ENCODE measurements at places on chromosomes 16 and 17. TPM values are rescaled to one million over a fixed set of nuclear protein-coding genes. Genes with fewer than 3 reads are reported as not detected.

DNA sequence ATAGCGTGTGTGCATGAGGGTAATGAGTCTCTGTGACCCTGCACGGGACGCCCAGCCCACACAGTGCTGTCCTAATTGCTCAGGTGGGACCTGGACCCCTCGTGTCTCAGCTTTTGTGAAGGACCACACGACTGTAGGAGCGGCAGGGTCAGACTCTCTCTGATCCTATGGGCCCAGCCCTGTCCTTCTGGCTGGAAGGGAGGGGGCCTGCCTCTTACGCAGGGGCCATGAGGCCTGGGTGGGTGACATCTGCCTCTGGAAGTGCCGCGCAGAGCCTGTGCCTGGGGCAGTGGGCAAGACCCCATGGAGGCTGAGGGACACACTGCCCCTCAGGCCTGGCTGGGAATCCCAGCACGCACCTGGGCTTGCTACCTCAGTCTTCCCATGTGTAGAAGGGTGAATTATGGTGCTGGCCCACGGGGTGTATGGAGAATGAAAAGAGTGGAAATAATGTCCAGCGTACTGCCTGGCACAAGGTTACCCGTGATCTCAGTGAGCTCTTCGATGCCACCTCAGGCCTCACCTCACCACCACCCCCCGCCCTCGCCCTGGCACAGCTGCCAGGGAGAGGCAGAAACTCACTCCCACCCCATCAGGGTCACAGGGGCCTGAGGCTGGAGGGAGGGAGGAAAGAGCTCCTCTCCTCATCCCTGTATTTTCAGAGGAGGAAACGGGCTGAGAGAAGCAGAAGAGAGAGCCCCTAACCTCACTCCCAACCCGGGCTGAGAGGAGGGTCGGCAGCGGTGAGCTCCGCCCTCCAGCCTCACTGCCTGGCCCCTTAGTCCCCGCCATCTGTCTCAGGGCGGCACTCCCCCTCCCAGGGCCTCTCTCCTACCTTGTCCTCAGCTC, 27.1 kb upstream of the DBNDD1 start:
- no peak for DNase-seq

- no peak for DNase-seq
Observed at GRCh38 chr16:22386976-22387375, 12.6 kb upstream of the CDR2 start.

DNA sequence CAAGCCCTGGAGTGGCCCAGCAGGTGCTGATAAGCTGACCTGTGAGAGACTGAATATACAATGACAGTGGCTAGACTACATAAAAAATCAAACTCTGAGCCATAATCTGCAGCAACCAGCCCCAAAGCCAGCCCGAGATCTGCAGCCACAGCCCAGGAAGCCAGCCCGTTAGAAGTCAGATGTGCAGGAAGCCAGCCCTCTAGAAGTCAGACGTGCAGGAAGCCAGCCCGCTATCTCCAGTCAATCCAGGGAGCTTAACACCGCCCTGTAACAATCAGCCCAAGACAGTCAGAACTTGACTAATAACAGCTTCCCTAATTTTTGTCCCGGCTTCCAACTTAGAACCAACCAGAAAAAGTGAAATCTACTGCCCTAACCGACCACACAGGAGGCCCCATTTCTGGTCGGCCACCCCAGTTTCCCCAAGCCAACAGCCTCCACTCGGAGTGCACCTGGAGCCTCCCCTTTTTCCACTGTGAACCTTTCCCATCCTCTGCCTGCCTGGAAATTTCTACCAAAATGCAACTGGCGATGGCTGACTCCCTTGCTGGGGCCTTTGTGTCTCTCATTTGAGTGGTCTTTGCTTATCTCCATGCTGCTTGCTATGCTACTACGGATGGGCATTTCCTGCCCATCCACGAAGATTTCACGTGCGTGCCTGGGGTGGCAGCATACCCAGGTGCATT, 769.3 kb downstream of the KCNJ18 start:
- no peak for DNase-seq

DNA sequence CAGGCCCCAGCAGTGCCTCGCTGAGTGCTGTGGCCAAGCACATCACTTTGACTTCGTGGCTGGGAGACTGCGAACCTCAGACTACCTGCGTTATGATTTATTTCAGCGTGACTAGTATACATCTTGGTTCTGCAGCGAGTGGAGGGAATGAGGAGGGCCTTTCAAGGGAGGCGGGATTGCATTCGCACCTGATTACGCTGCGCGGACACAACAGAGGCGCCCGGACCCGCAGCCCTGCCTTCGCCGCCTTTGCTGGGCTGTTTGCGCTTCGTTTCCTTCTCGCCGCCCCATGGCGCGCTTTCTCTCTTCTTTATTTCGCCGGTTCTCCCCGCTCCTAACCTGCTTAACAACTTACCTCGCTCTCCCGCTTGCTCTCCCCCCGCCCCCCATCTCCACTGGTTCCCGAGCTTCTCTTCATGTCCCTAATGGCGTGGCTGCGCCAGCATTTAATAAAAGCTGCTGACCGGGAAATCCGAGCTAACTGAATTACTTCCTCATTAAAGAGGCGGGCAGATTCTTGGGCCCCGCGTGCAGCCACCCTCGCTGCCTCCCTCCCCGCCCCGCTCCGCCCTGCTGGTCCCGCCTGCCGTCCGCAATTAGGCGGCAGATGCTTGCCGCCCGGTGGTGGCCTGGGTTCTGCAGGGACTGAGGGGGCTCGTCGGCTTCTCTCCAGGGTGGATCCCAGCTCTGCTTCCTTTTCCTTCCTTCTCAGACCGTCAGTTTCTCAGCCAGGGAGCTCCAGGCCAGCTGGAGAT, 257.6 kb upstream of the SDK2 start:
- DNase-seq = peak; percentile 34

DNA sequence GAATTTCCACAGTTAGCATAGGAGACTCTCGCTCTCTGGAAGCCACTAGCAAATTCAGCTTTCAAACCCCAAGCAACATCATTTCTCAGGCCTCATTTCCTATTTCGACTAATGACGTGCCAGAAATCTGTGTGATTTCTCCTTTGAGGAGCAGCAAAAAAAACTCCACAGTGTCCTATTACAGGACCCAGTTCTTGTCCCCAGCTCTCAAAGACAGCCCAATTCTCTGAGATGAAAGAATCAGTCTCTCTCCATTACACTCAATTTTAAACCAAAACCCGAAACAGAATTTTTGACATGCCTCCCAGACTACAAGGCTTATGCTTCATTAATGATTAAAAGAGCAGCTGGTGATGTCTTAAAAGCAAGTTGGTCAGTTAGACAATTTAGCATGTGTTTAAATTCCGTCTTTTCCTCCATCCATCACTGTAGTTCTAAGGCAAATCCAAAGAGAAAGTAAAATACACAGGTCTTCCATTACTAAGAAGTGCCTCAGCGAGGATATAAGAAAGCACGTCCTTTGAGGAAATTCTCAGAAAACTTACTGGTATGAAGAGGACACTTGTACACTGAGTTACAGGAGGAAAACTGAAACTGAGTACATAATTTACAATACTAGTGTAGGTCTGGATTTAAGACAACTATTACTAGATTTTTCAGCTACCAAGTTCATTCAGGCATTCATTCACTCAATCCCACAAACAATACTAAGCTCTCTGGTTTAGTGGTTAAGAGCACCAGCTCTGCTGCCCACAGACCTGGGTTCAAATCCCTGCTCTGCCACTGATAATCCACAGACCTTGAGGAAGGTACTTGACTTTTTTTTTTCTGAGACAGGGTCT, 12.5 kb downstream of the TOM1L2 start:
- DNase-seq = peak; percentile 63

GRCh38 chr17:44382917-44383316, 6.5 kb downstream of the ITGA2B start:
- no peak for DNase-seq

DNA sequence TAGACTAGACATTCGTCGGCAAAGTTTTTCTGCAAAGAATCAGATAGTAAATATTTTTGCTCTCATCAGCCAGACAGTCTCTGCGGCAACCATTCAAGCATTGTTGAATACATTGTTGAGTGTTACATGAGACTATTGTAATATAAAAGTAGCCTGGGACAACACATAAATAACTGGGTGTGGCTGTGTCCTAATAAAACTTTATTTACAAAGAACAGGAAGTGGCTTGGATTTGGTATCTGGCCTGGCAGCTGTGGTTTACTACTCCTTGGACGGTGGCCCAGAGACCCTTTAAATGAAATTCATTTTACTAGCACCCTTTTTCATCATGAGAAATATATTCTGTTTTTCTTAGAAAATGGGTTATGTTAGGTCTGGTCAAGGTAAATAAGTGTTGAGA, 297.2 kb downstream of the WWOX start:
- DNase-seq = no peak

- no peak for DNase-seq
Observed at GRCh38 chr17:57551321-57552079, 193.6 kb downstream of the CCDC182 start.

DNA sequence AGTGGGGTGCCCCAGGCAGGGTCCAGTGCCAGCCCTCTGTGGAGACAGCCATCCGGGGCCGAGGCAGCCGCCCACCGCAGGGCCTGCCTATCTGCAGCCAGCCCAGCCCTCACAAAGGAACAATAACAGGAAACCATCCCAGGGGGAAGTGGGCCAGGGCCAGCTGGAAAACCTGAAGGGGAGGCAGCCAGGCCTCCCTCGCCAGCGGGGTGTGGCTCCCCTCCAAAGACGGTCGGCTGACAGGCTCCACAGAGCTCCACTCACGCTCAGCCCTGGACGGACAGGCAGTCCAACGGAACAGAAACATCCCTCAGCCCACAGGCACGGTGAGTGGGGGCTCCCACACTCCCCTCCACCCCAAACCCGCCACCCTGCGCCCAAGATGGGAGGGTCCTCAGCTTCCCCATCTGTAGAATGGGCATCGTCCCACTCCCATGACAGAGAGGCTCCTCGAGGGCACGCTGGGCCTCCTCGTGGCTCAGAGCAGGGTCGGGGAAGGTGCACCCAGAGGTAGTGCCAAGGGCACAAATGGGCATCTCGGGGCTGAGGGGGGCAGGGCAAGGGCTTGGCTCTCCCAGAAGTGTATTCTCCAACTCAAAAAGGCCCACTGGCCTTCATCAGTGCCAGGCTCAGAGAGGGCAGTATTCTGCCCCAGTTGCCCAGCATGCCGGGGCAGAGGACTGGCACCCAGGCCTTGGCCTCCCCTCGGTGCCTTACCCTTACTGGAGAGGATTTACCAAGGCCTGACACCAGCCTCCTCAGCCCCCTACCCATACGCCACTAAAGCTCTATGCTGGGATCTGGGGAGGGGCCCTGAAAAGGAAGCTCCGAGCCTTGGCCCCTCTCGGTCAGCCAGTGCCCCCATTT, at the start of gene CDH5:
Gene CDH5, plus strand, starts transcription at position 259 of the 867 bp plus-strand sequence. CDS start 12,647 bp downstream, outside the sequence.
- DNase-seq = no peak

DNA sequence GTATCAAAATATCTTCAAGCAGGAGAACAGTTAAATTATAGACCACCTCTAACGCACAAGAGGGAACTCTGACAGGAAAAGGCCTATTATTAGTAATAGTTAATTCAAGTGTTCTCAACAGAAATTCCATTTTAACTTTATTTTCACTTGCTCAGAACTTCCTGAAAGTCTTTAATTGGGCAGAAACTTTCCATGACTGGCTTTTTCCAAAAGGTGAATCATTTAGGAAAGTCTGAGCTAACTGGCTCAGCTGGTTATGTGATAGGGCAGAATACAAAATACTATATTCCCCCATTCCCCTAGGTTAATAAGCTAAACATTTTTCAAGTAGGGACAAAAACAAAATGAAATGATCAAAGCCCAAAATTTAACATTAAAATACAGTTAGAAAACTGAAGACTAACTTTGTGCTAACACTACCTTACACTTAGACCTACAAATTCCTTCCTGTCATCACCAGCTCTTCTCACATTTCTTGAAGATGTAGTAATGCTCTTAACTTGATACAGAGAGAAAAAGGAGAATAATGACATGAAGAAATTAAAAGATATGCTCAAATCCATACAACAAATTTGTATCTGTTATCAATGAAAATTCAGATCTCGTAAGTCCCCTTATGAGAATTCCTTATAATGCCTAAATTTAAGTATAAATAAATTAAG, 31.0 kb downstream of the CFDP1 start:
- DNase-seq = no peak

DNA sequence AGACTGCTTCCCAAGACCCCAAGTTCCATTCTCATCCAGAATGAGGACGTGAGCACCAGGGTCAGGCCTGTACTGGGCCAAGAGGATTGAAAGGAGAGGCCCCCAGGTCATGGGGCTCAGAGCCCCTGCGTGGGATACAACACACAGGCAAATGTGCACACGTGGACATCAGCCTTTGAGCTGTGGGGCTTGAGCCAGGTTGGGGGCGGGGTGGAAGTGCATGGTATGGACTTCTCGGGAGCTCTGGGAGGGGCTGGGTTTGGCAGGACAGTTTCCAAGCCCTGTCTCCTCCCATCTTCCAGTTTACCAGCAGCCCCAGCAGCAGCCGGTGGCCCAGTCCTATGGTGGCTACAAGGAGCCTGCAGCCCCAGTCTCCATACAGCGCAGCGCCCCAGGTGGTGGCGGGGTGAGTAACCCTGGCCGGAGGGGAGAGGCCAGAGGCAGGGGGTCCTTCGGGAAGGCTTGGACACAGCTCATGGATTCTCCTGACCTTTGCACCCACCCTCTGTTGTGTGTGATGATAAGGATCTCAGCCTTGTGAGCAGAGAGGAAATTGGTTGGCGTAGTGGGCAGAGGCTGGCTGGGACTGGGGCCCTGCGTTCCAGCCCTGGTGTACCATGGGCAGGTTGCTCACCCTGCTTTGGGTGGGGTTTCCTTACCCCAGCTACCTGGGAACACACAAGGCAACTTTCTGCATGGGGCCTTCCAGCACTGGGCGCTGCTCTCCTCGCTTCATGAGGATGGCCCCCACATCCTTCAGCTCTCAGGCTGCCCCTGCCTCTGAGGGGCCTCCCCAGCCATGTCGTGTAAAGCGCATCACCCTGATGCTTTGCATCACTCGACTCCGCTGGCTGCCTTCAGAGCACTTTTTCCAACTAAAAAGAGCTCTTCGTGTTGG, 10.4 kb upstream of the LASP1NB start:
- DNase-seq = peak; percentile 7

- no peak for DNase-seq
Observed at GRCh38 chr17:79251824-79252223, 177.2 kb downstream of the ENGASE start.

DNA sequence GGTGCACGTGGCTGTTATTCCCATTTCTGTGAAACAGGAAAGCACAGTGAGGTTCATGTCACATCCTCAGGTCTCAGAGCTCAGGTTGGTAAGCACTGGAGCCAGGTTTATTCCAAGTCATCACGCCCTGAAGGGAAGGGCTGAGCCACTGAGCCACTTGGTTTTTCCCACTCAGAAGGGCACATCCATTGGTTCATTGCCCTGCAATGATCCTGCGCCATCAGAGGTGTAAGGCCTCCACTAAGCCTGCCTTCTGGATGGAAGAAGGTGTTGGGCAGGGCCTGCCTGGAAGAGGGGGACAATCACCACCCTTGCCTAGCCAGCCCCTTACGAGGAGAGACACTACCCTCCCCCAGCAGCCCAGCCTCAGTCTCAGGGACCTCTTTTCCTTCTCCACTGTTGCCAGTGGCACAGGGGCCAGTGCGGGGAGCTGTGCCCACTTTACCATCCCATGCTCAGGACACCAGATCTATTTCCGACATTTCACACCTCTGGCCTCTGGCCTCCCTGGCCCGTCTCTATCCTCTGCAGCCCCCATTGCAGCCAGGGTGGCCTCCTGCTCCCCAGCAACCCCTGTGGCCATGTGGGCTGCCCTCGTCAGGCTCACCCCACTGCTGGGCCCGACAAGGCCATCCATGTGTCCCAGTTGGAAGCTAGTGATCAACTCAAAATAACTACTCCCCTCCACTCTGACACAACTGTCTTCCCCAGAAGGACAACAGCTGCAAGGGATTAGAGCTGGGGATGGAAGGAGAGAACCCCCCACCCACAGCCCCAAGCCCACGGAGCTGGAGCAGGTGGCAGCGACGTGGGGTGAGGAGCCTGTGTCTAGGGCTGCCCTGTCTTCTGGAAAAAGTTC, 29.9 kb downstream of the CFAP20 start:
- DNase-seq = no peak

The LCAT gene
- total RNA-seq = 10.7 TPM

The TMEM235 gene
- total RNA-seq = not detected

The HYDIN gene
- not detected for total RNA-seq

The SEZ6 gene
- not detected for total RNA-seq
